ENCODE measurements at places on chromosomes 12 and 14. TPM values are rescaled to one million over a fixed set of nuclear protein-coding genes. Genes with fewer than 3 reads are reported as not detected.

Gene KRT86
- polyA plus RNA-seq, result 441 TPM

Gene TAS2R9
- not detected for polyA plus RNA-seq

Gene PTPRR
- polyA plus RNA-seq, result 0.15 TPM

Gene CEP170B
- 13.1 TPM for polyA plus RNA-seq

Gene KCNC2
- not detected for polyA plus RNA-seq

GRCh38 chr14:54116198-54116885 lies 159.7 kb upstream of the BMP4 start:
- no peak for DNase-seq

DNA sequence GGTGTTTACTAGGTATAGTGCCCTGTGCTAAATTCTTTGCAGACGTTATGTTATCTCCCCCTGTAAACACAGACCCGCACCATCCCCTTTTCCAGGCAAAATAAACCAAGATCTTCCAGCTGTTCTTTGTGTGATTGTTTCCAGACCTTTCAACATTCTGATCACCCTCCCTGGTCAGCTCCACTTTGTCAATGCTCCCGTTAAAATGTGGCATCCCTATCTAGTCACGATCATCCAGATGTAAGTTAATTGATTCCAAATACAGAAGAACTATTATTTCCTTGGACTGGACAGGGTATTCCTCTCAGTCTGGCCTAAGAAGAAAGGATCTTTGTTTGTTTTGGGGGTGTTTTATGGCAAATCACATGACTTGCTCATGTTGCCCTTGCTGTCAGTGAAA lies 127.6 kb upstream of the ARID2 start:
- DNase-seq, result no peak

GRCh38 chr12:2112401-2112800 lies 59.6 kb downstream of the CACNA1C start:
- no peak for DNase-seq

DNA sequence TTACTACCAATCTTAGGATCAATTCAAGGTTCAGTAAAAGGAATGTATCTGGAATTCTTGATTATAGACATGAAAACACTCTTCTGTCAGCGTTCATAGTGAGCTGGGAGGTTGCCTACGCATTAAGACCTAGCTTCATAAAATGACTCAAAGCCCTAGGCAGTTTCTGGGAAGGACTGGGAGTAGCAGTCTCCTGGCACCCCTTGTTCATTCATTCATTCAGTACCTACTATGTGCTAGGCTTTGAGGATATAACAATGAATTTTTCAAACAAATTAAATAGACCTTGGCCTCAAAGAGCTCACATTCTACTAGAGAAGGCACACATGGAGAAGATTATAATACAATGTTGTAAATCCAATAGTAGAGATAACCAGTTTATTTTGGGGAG lies 46.1 kb downstream of the MDM2 start:
- DNase-seq, result no peak

GRCh38 chr12:71731439-71732356 lies 23.0 kb upstream of the RAB21 start:
- DNase-seq, result no peak

All from A549 (cell line).